Upper lobe of right lung (tissue), 1 donor: ENCODE measurements at places on chromosomes 2 and 18.

DNA sequence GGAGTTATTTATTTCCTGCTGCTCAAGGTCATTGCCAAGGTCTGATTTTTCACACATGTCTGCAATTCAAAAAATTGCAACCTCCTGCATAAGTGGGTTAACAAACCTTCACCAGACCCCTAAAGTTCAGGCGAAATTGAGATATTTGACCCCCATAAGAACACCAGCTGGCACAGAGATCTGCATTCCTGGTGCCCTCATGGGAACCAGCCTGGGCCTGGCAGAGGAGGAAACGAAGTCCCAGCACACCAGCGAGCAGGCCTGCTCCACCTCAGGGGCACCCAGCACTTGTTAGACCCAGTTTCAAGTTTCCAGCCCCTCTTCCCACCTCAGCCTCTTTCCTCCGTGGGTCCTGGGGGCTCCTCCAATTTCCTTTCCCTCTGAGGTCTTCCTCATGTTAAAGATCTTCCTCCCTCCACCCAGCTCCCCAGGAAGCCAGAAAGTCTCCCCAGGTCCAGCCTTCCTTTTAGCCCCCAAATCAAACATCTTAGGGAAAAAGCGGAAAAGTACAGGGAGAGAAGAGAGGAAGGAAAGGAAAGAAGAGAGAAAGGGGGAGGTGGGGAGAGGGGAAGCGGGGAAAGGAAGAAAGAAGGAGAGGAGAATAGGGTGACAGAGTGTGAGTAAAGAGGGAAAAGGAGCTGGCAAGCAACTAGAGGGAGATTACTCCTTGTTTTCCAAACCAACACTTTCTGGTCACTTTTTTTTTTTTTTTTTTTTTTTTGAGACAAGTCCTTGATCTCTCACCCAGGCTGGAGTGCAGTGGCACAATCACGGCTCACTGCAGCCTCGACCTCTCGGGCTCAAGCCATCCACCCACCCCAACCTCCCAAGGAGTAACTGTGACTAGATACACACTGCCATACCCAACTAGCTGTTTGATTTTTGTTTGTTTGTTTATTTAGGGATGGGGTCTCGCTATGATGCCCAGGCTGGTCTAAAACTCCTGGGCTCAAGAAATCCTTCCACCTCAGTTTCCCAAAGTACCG lies 3.9 kb upstream of the C2orf72 start:
- H3K4me3 ChIP-seq, result no peak overlapping the region
- H3K36me3 ChIP-seq, result no peaks in the 10 kb centered on the region
- no peaks in the 10 kb centered on the region for H3K4me1 ChIP-seq

DNA sequence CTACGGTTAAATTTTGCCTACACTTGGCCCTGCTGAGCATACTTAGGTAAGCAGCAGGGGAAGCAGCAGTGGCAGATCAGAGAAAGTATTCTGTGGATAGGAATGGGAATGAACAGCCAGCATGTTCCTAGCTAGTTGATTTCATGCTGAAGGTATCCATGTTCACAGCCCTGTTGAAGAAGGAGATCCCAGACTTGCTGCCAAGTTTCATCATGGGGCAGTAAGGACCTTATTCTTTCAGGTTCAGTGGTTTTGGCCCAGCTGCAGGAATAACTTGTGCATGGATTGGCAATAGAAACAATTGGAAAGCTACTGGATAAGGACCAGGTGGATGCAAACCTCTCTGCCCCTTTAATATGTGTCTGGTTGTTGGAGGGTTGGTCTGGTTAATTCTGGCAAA lies 98.2 kb upstream of the TMEM178A start:
- H3K27me3 ChIP-seq, result no peaks in the 10 kb centered on the region
- peaks cover 4% of the 10 kb centered on the region for H3K4me1 ChIP-seq
- no peak overlapping the region for H3K27ac ChIP-seq
- no peak overlapping the region for H3K4me3 ChIP-seq
- no peak for DNase-seq
- no peaks in the 10 kb centered on the region for H3K36me3 ChIP-seq

GRCh38 chr18:57803103-57803969 lies at the start of gene ATP8B1:
ATP8B1 (minus strand) TSS chr18:57803315; CDS start chr18:57731807, 71,508 bp downstream.
- peak; percentile 98 for DNase-seq
- peaks cover 11% of the 10 kb centered on the region for H3K4me1 ChIP-seq
- H3K27ac ChIP-seq, result peak within 1 kb of the TSS; percentile 90
- no peaks in the 10 kb centered on the region for H3K27me3 ChIP-seq

- no peak for DNase-seq
- H3K4me3 ChIP-seq, result no peak overlapping the region
- no peak overlapping the region for H3K27ac ChIP-seq
- no peaks in the 10 kb centered on the region for H3K36me3 ChIP-seq
These were observed 19.5 kb upstream of the YWHAQ start for GRCh38 chr2:9650119-9650821.

- no peaks in the 10 kb centered on the region for H3K36me3 ChIP-seq
- no peaks in the 10 kb centered on the region for H3K27me3 ChIP-seq
- no peaks in the 10 kb centered on the region for H3K4me1 ChIP-seq
- no peak overlapping the region for H3K4me3 ChIP-seq
- H3K27ac ChIP-seq, result no peak overlapping the region
These were observed 78.2 kb upstream of the GCFC2 start for GRCh38 chr2:75788902-75789301.

- peaks cover 17% of the 10 kb centered on the region for H3K36me3 ChIP-seq
- peaks cover 6% of the 10 kb centered on the region for H3K4me1 ChIP-seq
- peaks cover 5% of the 10 kb centered on the region for H3K27me3 ChIP-seq
- peak overlapping the region; percentile 96 for H3K4me3 ChIP-seq
These were observed 1.0 kb downstream of the IMPACT start for GRCh38 chr18:24427484-24427883.

- no peaks in the 10 kb centered on the region for H3K27me3 ChIP-seq
- no peak overlapping the region for H3K4me3 ChIP-seq
- no peak overlapping the region for H3K27ac ChIP-seq
- H3K4me1 ChIP-seq, result no peaks in the 10 kb centered on the region
- H3K36me3 ChIP-seq, result no peaks in the 10 kb centered on the region
These were observed 119.4 kb upstream of the CTDP1 start for GRCh38 chr18:79560042-79560860.

DNA sequence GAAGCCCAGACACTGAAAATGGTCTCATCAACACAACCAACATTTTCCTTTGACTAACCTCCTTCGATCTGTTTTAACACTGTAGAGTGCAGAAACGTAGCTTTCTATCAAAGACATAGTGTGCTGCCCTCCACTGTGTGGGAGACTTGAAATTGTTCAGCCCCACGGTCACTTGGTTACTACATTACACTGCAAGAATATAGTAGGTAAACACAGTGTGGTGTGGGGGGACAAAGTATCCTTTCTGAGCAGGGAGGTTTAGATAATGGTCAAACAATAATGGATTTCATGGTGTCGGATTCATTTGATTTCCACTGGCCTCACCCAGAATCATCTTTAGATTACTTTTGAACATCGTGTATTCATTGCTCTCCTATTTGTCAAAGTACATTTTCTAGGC lies 181.0 kb downstream of the ERBB4 start:
- H3K27me3 ChIP-seq, result no peaks in the 10 kb centered on the region
- H3K4me1 ChIP-seq, result no peaks in the 10 kb centered on the region
- no peak overlapping the region for H3K27ac ChIP-seq
- H3K4me3 ChIP-seq, result no peak overlapping the region

DNA sequence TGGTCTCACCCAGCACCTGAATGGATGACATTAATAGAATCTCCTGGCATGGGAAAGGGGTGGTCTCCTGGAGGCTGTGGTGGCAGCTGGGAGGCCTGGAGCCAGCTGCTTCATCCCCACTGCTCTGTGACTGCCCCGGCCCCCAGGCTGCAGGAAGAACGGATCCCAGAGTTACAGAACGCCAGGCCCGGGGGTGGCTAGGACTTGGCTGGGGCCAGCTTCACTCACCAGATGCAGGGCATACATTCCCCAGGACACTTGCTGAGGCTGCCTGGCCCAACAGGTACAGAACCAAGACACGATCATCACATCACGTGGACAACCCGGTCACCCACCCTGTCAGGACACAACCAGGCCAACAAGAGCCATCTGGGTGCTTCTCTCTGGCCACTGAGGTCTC lies 178.6 kb upstream of the SALL3 start:
- H3K27me3 ChIP-seq, result no peaks in the 10 kb centered on the region
- DNase-seq, result peak; percentile 27
- H3K36me3 ChIP-seq, result no peaks in the 10 kb centered on the region
- no peak overlapping the region for H3K4me3 ChIP-seq
- no peak overlapping the region for H3K27ac ChIP-seq
- no peaks in the 10 kb centered on the region for H3K4me1 ChIP-seq

DNA sequence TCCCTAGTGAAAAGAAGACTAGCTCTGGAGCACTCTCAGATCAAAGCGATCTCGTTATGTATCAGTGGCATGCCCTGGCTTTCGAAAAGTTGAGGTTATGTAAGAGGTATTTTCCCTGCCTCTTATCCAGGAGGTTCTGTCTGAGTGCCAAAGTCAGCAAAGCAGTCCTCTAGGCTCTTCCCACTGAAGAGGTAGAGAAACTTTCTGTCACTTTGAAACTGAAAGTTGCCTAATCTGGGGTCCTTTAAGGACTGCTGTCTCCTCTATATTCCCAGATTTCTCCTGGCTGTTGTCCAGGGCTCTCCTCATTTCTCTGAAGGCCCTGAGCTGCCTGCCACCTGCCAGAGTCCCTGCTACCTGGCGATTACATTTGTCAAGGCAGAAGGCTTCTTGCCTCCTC lies 96.3 kb downstream of the B3GNT2 start:
- H3K4me1 ChIP-seq, result peaks cover 28% of the 10 kb centered on the region
- no peaks in the 10 kb centered on the region for H3K27me3 ChIP-seq
- H3K36me3 ChIP-seq, result no peaks in the 10 kb centered on the region
- no peak overlapping the region for H3K4me3 ChIP-seq

- no peaks in the 10 kb centered on the region for H3K4me1 ChIP-seq
- no peak overlapping the region for H3K27ac ChIP-seq
- no peaks in the 10 kb centered on the region for H3K36me3 ChIP-seq
- no peaks in the 10 kb centered on the region for H3K27me3 ChIP-seq
- no peak for DNase-seq
These were observed 119.3 kb upstream of the ZSWIM2 start for GRCh38 chr2:186968277-186968676.

GRCh38 chr2:233137040-233137439 lies 76.9 kb downstream of the INPP5D start:
- peaks cover 23% of the 10 kb centered on the region for H3K36me3 ChIP-seq
- H3K4me3 ChIP-seq, result no peak overlapping the region
- H3K4me1 ChIP-seq, result no peaks in the 10 kb centered on the region
- DNase-seq, result no peak

DNA sequence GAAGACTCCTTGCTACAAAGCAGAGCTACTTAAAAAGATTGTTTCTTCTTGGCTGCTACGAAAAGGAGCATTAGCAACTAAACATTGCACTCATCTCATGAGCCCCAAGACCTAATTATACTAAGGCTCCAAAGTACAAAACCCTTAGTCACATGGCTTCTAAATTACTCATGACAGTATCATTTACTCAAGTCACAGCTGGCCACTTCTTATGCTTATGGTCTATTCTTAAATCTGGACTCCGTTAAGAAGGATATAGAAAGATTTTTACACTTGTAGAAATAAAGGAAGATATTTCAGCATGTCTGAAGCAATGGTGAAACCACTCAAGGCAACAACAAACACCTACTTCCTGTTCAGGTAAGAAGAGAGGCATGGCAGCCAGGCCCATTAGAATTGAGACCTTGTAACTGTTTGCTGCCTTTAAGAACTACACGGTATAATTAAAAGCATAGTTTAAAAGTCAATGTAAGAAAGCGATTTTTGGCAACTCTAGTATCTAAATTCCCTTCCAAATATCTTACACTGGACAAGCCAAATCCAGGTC lies 12.7 kb downstream of the ANKRD44 start:
- H3K36me3 ChIP-seq, result no peaks in the 10 kb centered on the region
- no peak overlapping the region for H3K4me3 ChIP-seq
- no peaks in the 10 kb centered on the region for H3K27me3 ChIP-seq
- no peak for DNase-seq

- no peak for DNase-seq
- no peak overlapping the region for H3K4me3 ChIP-seq
- H3K27ac ChIP-seq, result no peak overlapping the region
- H3K36me3 ChIP-seq, result no peaks in the 10 kb centered on the region
- H3K27me3 ChIP-seq, result no peaks in the 10 kb centered on the region
These were observed 261.6 kb downstream of the ASXL3 start for GRCh38 chr18:33839452-33840211.

- no peak overlapping the region for H3K4me3 ChIP-seq
- H3K4me1 ChIP-seq, result no peaks in the 10 kb centered on the region
- H3K27me3 ChIP-seq, result no peaks in the 10 kb centered on the region
- DNase-seq, result no peak
These were observed 73.9 kb upstream of the SOX11 start for GRCh38 chr2:5618271-5618670.

DNA sequence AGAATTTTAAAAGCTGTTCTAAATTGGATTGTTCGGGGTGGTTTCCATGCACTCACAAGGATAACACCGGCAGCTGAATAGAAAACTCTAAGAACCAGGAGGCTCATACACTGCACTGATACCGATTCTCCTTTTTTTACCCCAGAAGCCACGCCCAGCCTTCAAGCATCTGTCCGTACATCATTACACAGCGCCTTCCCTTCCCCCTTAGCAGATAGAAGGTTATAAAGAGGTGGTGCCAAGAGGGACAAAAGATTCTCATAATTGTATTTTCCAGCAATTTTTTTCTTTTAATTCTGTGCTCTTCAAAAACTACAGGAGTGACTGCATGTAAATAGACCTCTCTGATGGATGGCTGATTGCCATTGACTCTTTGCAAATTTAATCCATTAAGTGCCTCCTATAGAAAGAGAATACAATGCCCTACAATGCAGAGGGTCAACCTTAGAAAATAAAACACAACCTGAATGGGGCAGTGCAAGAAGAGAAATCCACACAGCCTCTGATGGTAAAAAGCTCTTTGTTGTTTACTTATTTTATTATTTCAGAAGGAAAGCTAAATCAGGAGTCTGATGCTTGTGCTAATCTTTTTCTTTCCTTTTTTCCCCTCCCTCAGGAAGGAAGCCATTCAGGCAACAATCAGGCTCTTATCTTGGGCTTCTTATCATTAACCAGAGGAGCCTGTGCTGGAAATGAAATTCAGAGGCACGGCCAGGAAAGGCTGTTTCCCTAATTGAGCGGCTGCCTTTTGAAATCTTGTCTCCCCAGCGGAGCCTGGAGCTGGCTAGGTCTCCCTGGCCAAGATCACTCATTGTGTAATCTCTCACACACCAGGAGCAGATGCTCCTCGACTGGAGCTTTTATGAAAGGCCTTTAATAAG lies 198.9 kb upstream of the NABP1 start:
- no peaks in the 10 kb centered on the region for H3K27me3 ChIP-seq
- H3K4me3 ChIP-seq, result no peak overlapping the region
- no peak for DNase-seq
- H3K27ac ChIP-seq, result no peak overlapping the region
- H3K4me1 ChIP-seq, result peaks cover 17% of the 10 kb centered on the region
- H3K36me3 ChIP-seq, result no peaks in the 10 kb centered on the region

DNA sequence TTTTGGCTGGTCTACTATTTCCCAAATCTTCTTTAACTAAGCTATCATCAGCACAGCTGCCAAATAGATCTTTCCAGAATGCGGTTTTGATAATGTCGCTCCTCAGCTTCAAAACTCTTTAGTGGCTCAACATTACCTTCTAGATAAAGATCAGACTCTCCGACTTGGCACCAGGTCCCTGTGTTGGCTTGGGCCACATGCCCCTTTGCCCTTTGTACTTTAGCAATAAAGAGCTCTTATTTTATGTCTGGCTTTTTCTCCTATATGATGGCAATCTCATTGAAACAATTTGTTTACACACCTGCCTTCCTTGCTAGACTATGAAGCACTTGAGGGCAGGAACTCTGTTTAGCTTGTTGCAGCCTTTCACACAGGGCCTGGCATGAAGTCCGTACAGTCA lies 128.9 kb upstream of the GATA6 start:
- no peaks in the 10 kb centered on the region for H3K36me3 ChIP-seq
- H3K27me3 ChIP-seq, result no peaks in the 10 kb centered on the region
- no peak overlapping the region for H3K27ac ChIP-seq
